ENCODE measurements at places on chromosomes 2 and 18.

DNA sequence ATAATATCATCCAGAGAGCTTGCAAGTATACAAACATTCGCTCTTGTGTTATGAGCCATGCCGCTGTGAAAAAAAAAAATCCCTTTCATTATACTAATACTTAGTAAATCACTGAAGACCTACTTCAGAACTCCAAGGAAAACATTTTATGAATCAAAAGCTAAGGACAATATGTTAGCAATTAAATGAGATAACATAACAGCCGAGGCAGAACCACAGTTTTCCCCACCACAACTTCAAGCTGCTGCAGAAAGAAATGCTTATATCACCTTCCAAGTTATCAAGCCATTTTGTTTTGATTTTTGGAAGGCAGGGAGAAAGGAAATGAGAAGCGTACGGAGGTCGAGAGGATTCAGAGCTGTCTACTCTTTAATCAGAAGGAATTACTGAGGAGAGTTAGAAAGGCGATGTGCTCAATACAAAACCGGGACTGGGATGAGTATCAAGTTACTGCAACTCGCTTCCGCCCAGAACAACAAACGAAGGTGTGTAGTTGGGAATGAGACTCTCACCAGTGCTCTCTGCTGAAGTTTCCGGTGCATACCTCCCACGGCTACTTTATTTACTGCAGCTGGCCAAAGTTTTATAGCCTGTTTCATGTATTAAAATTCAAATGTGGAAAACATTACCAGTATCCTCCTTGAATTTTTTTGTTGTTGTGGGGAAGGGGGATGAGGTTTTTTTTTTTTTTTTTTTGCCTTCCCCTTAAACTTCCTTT lies 292.2 kb upstream of the CCDC68 start:
- no peak for DNase-seq

DNA sequence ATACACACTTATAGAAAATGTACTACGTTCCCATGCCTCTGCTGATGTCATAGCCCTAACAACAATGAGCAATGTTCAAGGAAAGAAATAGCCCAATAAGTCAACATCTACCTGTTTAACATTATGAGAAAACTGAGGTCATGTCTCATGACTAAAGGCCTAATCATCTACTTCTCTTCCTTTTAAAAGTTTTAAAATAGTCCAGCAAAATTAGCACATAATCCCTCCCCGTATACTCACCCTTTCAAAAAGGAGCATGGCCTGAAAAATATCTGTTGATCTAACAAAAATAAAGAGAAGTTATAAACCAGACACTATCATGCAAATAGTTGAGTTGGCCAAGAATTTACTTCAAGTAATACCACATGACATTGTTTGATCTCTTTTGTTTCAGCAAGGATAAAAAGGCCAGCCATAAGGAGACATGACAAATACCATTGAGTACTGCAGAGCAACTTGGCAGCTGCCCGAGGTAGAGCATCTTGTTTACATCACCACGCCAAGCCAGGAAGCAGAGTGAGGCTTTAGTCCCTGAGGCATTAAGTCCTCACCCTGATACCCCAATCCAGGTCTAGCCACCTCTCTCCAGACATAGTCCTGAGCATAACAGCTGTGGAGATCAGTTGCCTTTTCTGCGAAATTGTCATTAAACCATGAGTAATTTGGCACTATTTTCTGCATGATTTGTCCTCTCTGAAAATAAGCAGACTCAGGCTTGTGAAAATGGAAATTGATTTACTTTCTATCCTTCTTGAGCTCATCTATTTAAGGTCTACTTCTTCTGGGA lies 137.4 kb upstream of the ETAA1 start:
- no peak for DNase-seq

DNA sequence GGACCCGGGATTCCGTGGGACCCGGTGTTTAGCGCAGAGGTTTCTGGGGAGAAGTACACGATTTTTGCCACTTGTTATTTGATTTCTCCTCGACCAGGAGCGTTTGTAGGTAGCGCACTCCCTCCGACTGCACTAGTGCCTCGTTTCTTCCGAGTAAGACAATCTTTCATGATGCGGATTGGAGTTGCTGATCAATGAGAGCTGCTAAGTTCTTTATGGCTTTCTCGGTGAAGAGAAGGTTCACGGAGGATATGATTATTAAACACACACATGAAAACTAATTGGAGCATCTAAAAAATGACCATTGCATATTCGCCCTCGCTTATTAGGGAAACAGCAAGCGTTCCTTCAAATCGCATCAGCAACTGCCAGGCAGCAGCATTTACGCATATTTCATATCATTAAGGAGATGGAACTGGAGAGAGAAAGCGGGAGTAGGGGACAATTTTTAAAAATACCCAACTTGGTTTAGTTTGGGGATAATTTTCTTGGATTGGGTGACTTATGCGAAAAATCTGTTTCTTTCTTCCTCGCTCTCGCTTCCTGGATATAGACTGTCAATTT lies 616 bp downstream of the EML6 start:
- DNase-seq = no peak

GRCh38 chr2:99545604-99546003 lies 55.8 kb upstream of the REV1 start:
- DNase-seq = no peak

- DNase-seq = peak; percentile 52
Observed at GRCh38 chr2:39228413-39229209, 15.2 kb downstream of the CDKL4 start.

- DNase-seq = no peak
Observed at GRCh38 chr2:126946318-126947102, 47.8 kb downstream of the TEX51 start.

DNA sequence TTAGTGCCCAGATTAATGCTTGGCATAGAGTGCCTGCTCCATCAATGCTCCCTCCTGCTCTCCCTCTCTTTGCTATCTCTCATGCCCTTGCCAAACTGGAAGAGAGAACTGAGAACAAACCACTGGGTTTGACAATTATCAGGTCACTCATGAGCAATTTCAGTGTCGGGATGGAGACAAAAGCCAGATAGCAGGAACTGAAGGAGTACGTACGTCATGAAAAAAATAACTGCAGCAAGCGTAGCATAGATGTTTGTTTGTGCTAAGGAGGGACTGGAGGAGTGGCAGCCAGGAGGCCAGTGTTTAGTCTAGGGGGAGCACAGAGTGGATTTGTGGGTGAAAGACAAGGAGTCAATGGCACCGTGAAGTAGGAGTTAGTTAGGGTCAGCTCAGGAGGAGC lies 113.3 kb downstream of the POLE4 start:
- DNase-seq = no peak

GRCh38 chr18:23935804-23936203 lies 78.8 kb upstream of the TTC39C start:
- peak; percentile 73 for DNase-seq

GRCh38 chr2:200041639-200042038 lies 86.3 kb downstream of the MAIP1 start:
- DNase-seq = no peak

- no peak for DNase-seq
Observed at GRCh38 chr2:102662833-102663232, 43.5 kb downstream of the SLC9A2 start.

GRCh38 chr18:28359176-28359575 lies 182.2 kb upstream of the CDH2 start:
- no peak for DNase-seq

DNA sequence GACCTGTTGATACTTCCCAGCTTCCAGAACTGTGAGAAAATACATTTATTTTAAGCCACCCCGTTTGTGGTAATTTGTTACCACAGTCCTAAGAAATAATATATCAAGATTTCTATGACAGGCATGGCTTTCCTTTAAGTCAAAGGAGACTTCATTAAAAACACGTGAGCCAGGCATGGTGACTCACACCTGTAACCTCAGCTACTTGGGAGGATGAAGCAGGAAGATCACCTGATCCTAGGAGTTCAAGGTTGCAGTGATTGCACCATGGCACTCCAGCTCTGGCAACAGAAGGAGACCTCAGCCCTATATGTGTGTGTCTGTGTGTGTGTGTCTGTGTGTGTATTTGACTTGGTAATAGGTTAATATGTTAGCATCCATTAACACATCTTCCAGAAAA lies 69.8 kb upstream of the SCN7A start:
- DNase-seq = no peak

- DNase-seq = peak; percentile 71
Observed at GRCh38 chr18:63137999-63138435, 181.6 kb downstream of the BCL2 start.

DNA sequence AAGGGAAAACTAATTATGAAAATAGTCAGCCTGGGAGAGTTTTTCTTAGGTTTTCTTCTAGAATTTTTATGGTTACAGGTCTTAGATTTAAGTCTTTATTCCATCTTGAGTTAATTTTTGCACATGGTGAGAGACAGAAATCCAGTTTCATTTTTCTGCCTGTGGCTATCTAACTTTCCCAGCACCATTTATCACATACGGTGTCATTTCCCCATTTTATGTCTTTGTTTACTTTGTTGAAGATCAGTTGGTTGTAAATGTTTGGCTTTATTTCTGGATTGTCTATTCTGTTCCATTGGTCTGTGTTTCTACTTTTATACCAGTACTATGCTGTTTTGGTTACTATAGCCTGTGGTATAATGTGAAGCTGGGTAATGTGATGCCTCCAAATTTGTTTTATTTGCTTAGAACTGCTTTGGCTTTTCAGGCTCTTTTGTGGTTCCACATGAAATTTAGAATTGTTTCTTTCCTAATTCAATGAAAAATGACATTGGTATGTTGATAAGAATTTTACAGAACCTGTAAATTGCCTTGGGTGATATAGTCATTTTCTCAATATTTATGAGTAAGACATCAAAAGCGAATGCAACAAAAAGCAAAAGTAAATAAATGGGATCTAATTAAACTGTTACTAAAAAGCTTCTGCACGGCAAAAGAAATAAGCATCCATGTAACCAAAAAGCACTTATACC lies 146.1 kb upstream of the NOL4 start:
- DNase-seq = no peak

DNA sequence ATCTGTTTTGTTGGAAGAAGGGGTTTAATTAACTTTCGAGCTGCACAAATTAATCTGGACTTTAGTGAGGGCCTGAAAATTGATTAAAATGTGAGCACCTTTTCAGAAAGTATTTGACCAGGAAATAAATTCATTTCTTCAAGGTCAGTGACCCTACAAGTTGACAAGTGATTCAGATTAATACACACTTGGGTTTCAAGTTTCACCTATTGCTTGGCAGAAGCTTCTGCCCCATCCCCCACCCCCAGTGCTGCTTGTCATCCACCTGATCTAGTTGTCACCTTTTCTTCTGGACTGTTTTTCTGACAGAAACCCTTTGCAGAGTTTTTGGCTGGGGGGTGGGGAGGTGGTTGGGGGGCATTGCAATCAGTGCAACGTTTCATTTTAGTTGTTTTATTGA lies 46.2 kb downstream of the RPRM start:
- DNase-seq = no peak

GRCh38 chr2:20050104-20050645 lies 1.3 kb downstream of the LAPTM4A start:
- DNase-seq = peak; percentile 49

Data from activated CD4-positive, alpha-beta memory T cell treated with anti-CD3 and anti-CD28 coated beads, Interleukin-2, amount 10 ng/mL, durations not matched to agents 7 days and 5 days (primary cell).